Endothelial cell (in vitro differentiated cells): ENCODE measurements at places on chromosomes 5 and 9. TPM values are rescaled to one million over a fixed set of nuclear protein-coding genes. Genes with fewer than 3 reads are reported as not detected.

GRCh38 chr5:126263591-126264184, 159.5 kb upstream of the GRAMD2B start:
- DNase-seq: no peak

GRCh38 chr9:79883073-79883645, 311.4 kb downstream of the TLE4 start:
- DNase-seq: no peak

GRCh38 chr9:106287731-106288130, 575.2 kb upstream of the ZNF462 start:
- no peak for DNase-seq

Gene ZER1
- 29.2 TPM for total RNA-seq

DNA sequence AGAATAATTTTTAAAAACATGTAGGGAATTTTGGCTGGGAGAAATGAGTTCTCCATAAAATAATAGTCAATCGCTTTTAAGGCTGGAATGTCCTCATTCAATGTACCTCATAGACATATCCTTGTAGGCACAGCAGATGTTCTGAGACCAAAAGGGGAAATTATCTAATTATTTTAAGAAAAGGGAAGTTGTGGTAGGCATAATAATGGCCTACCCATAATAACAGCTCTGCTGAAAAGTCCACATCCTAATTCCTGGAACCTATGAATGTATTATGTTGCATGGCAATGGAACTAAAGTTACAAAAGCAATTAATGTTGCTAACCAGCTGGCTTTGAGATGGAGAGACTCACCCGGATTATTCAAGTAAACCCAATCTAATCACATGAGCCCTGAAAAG, 216.1 kb downstream of the TRIM36 start:
- DNase-seq: no peak
